ENCODE measurements at places on chromosomes 6 and 20.

DNA sequence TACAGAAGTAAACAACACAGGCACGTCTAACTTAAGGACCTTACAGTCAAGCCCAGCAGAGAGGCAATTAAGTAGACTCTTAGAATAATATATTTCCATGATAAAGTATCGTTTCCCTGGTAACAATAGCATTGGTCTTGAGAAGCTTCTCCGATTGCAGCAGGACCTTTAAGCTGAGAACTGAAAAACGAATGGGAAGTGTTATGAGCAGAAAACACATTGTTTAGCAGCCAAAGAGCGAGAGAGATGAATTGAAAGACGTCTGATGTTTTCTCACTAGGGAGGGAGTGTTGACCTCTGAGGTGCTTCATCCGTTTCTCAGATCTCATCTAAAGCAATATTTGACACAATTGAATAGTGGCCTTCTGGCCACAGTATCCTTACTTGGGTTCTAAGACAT is 855 bp downstream of the BYSL start:
- no peak for DNase-seq

GRCh38 chr20:3704087-3704486 is 8.3 kb downstream of the SIGLEC1 start:
- DNase-seq: no peak

DNA sequence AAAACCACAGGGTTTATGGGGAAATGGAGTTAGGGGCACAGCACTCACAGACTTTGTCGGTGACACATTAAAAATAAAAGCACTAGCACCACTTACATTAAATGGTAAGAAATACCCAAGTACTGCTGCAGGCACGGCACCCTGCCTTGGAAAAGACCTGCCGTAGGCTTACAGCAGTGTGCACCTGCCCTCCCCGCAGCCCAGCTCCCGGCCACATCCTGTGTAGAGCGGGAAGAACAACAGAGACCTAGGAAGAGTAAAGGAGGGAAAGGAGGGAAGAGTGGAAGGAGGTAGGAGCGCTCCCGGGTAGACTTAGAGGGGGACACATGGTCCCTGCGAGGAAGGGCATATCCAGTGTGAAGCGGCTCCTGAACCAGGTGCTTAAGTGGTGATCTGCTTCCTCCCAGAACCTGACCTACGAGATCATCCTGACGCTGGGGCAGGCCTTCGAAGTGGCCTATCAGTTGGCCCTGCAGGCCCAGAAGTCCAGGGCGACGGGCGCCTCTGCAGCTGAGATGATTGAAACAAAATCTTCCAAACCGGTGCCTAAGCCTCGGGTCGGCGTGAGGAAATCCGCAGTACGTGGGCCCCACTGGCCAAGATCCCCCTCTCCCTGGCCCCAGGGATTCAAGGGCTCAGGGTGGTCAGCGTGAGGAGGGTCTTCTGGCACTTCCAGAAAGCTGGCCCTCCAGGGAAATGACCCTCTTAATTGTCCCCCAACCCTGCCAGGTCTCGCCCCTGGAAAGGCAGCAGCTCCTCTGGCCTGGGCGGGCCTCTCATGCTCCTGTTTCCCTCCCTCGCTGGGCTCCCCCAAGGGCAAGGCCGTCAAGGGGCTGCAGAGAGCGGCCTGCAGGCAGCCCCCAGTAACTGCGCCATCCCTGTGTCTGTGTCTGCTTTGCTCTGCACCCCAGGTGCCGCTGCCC is 55.5 kb downstream of the TCP11 start:
- no peak for DNase-seq

DNA sequence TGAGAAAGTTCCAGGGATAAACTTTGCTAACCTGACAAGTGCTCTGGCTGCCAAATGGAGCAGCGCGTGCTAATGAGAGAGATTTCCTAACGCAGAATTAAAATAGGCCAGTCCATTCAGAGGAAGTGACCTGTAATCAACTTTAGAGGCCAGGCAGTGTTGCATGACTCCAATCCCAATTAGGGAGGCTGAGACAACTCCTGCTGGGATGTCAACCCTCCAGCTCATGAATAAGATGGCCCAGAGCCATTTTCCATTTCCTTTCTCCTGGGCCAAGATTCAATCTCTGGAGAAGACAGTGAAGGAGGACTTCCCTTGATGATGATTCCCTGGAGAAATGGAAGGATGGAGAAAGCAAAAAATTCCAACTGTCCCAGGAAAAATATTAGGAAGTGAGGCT is 241.5 kb upstream of the RNF24 start:
- DNase-seq: no peak

DNA sequence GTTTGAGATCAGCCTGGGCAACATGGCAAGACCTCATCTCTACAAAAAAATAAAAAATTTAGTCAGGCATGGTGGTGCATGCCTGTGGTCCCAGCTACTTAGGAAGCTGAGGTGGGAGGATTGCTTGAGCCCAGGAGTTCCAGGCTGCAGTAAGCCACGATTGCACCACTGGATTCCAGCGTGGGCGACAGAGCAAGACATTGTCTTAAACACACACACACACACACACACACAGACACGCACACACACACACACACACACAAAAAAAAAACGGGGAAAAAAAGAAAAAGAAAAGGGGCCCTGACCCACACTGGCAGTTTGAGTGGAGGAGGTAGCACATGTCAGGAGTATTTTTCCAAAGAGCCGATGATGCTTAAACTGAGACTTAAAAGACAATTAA is 122.2 kb downstream of the AFG1L start:
- DNase-seq: no peak

GRCh38 chr6:167350731-167351655 is 26.1 kb downstream of the TTLL2 start:
- peak; percentile 76 for DNase-seq

DNA sequence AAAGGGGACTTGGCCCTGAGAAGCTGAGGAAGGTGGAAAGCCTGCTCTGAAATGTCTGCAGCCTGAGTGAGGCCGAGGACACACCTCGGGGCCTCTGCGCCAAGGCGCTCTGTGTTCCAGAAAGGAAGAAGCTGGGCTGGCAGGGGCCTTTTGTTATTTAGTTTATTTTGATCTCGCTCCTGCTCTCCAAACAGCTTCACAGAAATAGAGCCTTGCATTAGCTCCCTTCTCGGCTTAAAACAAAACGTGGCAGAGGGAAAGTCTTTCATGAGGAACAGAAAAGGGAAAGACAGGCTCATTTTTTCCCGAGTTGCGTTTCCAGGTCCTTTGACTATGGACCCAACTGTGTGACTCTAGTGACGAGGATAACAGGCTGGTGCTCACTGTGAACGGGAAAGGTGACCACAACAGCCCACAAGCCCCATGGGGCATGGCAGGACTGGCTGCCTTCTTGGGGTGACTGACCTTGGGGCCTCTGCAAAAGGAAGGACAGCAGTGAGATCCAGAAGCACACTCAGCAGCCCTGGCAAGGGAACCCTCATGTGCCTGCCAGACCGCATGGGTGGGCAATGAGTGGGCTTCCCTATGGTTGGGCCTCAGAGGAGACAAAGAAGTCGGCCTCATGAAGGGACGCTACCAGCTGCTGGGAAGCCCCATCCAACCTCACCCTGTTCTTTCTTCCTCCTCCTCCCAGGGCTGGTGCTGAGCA is 18.7 kb downstream of the LEMD2 start:
- DNase-seq: no peak

- DNase-seq: no peak
Observed at GRCh38 chr6:3446184-3446583, 10.7 kb downstream of the SLC22A23 start.

- DNase-seq: no peak
Observed at GRCh38 chr6:99739526-99739925, 132.9 kb downstream of the PRDM13 start.

GRCh38 chr6:138988469-138988834 is 399 bp upstream of the REPS1 start:
- DNase-seq: peak; percentile 9

DNA sequence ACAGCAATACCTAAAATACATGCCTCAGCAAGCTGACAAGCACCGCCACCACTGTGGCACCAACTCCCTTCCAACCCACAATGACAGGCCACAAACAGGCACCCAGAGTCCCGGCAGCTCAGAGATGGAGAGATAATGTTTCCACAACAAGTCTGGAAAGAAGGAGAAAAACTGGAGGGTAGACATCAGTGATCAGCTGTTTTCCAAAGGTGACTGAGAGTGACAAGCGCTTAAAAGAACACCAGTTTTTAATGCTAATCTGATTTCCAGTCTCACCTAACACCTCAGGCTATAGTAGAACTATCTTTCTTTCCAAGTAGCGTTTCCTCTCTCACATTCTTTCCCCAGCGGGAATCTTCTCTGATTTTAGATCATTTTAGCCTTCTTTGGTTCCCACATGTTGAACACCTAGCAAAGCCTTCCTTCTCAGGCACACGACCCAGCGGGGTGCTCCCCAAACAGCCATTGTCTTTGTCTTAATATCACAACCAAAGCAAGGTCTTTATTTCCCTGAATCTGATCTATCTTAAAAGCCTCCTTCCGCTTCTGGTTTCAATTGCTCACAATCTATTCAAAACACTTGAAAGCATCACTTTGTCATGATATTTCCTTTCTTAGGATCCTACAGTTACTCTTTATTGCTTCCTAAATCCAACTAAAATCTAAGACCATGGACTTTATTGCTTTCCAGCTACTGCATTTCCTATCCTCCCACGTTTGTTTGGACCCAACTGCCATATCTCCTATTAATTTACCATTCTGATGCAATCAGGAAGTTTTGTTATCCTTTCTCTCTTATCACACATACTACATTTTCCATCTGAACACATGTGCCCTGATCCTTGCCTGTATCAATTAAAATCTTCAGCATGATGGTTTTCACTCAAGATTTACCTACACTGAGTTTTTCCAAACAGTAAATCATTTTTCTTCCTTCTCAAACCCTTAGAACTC is 282.7 kb downstream of the ADGB start:
- DNase-seq: no peak

- no peak for DNase-seq
Observed at GRCh38 chr6:139515511-139515910, 141.1 kb upstream of the CITED2 start.

- DNase-seq: no peak
Observed at GRCh38 chr6:72955666-72956065, 269.6 kb downstream of the KHDC1L start.

DNA sequence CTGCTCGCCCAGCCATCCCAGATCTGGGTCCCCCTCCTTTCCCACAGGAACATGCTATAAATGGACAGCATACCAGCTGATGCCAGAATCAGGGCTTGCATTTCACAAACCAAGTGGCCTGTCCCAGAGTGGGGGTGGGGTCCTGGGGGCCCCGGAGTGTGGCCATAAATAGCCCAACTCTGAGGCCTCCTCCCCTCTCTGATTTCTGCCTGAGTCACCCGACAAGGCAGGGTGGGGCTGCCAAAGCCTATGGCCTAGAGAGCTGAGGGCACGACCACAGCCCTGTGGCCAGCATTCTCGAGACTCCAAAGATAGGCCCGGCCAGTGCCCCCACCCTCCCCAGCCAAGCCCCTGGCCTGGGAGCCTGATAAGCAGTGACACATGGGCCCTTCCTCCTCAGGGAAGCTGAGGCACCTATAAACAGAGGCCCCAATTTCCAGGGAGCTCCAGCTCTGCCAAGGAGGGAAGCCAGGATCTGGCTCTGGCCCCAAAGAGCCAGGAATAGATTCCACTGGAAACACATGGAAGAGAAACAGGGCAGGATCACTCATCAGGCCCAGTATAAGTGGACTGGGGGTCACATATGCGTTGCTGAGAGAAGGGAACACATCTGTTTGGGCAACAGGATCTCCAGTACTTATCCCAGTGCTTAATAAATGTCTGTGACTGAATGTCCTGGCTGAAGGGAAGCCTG is 20.3 kb downstream of the SNTA1 start:
- DNase-seq: no peak

DNA sequence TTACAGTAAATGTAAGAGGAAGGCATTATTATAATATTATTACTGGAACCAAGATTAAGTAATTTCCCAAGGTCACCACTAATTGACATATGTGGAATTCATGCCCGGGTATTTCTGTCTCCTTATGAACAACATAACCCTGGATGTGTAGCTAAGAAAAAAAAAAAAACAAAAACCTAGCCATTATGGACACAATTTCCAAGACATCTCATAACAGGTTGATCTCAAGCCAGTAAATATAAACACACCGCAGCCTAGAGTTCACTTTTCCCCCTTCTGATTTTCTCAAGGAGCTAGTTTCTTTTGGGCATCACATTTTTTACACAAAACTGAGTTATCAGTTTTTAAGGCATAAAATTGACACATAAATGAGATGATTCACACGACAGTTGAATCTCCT is 306.5 kb upstream of the RSPO3 start:
- DNase-seq: no peak

- DNase-seq: no peak
Observed at GRCh38 chr6:14910692-14911547, 334.9 kb upstream of the JARID2 start.

All from activated T-cell treated with anti-CD3 and anti-CD28 coated beads, Interleukin-2, amount 50 U/mL, for 4 hours (primary cell).